ENCODE measurements at places on chromosomes 1 and 21. TPM values are rescaled to one million over a fixed set of nuclear protein-coding genes. Genes with fewer than 3 reads are reported as not detected.
A peak's percentile ranks its signal among the peaks of the same experiment; 100 is the strongest.

DNA sequence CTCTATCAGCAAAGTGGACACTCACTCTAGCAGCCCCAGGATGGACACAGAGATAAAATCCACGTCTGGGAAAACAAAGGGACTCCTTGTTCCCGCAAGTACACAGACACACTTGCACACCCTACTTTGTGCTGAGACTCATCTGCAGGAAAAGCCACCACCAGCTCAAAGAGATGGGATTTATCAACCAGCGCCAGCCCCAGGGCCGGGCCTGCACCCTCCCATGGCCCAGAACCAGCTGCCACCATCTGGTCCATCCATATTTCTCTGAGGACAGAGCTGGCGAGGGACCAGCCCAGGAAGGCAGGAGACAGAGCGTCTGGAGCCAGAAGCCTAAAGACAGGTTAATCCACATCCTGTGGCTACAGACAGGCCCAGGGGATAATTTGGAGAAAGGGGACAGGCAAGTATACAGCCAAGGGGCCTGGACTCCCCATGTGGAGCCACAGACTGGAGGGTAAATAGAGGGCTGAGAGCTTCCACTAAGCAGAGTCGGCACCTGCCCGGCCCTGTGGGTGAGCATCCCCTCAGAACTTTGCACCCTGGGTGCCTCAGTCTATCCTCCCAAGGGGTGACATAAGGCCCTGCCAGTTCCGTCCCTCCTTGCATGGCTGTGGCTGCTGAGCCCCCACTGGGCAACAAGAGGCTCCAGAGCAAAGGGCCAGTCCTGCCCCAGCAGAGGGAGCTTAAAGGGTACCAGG is 233.9 kb downstream of the PTPRU start:
- H3K36me3 ChIP-seq, result no peaks in the 10 kb centered on the region
- no peak for DNase-seq
- H3K4me3 ChIP-seq, result no peak overlapping the region
- no peak overlapping the region for H3K27ac ChIP-seq

DNA sequence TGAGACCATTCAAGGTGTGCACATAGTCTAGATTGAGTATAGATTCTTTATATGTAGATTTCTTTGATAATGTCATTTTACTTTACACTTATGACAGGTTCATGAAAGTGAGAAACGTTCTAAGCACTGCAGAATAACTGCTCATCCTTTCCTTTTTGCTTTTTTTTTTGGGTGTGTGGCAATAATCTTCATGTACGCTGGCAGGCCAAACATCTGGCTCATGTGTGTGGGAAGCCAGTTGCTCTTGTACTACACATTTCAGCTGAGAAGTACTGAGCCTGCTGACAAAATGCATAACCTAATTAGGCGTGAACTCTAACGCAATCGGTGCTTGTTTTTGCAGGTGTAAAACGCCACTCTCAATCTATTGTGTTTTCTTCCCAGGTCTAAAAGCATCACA is 350.8 kb upstream of the KAZN start:
- no peak overlapping the region for H3K27ac ChIP-seq
- H3K4me1 ChIP-seq, result no peaks in the 10 kb centered on the region
- H3K27me3 ChIP-seq, result no peaks in the 10 kb centered on the region
- no peak overlapping the region for H3K4me3 ChIP-seq

GRCh38 chr21:42677339-42678321 is 24.2 kb downstream of the PDE9A start:
- H3K4me1 ChIP-seq, result peaks cover 3% of the 10 kb centered on the region
- no peaks in the 10 kb centered on the region for H3K36me3 ChIP-seq
- no peak overlapping the region for H3K27ac ChIP-seq
- H3K27me3 ChIP-seq, result no peaks in the 10 kb centered on the region

- no peaks in the 10 kb centered on the region for H3K4me1 ChIP-seq
- no peaks in the 10 kb centered on the region for H3K36me3 ChIP-seq
- H3K4me3 ChIP-seq, result no peak overlapping the region
- H3K27me3 ChIP-seq, result no peaks in the 10 kb centered on the region
Observed at GRCh38 chr1:221822591-221822990, 80.7 kb upstream of the DUSP10 start.

- H3K36me3 ChIP-seq, result no peaks in the 10 kb centered on the region
- H3K4me1 ChIP-seq, result no peaks in the 10 kb centered on the region
- no peak for DNase-seq
- H3K27me3 ChIP-seq, result no peaks in the 10 kb centered on the region
- H3K4me3 ChIP-seq, result no peak overlapping the region
Observed at GRCh38 chr1:48540587-48540986, 68.6 kb upstream of the SPATA6 start.

GRCh38 chr1:180228648-180229482 is 1.2 kb upstream of the LHX4 start:
- no peaks in the 10 kb centered on the region for H3K27me3 ChIP-seq
- no peak overlapping the region for H3K27ac ChIP-seq
- no peak for DNase-seq
- no peaks in the 10 kb centered on the region for H3K36me3 ChIP-seq
- H3K4me1 ChIP-seq, result peaks cover 10% of the 10 kb centered on the region
- H3K4me3 ChIP-seq, result peak overlapping the region; percentile 47

DNA sequence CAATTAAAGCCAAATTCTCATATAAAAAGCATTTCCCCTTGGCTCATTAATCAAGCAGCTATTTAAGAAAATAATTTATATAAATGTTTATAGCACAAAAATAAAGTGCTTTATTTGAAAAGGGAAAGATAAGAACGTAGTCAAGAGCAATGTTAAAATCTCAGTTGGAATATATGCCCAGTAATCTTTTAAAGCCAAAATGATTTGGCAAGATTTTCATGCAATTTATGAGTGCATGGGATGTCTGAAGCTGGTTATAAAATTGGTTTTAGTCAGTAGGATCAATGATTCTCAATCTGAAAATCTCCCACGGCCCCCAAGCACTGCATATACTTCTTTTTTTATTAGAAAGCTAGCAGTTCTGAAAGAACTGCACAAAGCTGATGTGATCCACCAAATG is 188.8 kb downstream of the RERE start:
- peaks cover 16% of the 10 kb centered on the region for H3K4me1 ChIP-seq
- no peak for DNase-seq
- H3K36me3 ChIP-seq, result no peaks in the 10 kb centered on the region
- no peak overlapping the region for H3K27ac ChIP-seq
- no peaks in the 10 kb centered on the region for H3K27me3 ChIP-seq

DNA sequence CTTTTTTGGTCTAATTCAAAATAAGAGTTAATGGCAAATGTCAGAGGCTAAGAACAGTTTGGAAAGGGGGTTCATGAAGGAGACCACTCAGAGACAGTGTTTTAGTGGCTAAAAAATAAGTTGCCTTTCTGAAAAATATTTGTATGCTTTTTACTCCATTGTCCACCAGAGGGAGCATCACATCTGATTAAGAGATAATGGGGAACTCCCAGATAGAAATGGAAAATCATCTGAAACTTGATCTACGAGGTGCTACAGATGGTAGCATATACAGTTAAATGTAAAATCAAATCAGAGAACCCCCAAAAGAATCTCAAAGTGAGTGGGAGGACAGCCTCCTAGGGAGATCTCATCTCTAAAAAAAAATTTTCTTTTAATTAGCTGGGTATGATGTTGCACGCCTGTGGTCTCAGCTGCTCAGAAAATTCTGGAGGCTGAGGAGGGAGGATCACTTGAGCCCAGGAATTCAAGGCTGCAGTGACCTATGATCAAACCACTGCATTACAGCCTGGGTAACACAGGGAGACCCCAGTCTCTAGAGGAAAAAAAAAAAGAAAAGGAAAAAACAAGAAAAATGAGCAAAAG is 9.7 kb downstream of the SMYD3 start:
- no peak overlapping the region for H3K4me3 ChIP-seq
- DNase-seq, result no peak
- H3K27ac ChIP-seq, result no peak overlapping the region
- no peaks in the 10 kb centered on the region for H3K27me3 ChIP-seq

GRCh38 chr1:33460144-33460543 is 12.3 kb upstream of the ZSCAN20 start:
- no peak overlapping the region for H3K4me3 ChIP-seq
- H3K36me3 ChIP-seq, result no peaks in the 10 kb centered on the region
- no peaks in the 10 kb centered on the region for H3K27me3 ChIP-seq
- peaks cover 19% of the 10 kb centered on the region for H3K4me1 ChIP-seq

TRABD2B gene
- 1.1 TPM for total RNA-seq

Measured in ovary (tissue), 10 donors.